GM23248 (cell line): ENCODE measurements at places on chromosomes 16 and 17. TPM values are rescaled to one million over a fixed set of nuclear protein-coding genes. Genes with fewer than 3 reads are reported as not detected.
A peak's percentile ranks its signal among the peaks of the same experiment; 100 is the strongest.

SLC38A8 gene
- polyA plus RNA-seq, result not detected in 2 replicates

GRCh38 chr16:69865701-69866100, 85.4 kb upstream of the CLEC18A start:
- no peaks in the 10 kb centered on the region for H3K27me3 ChIP-seq
- no peaks in the 10 kb centered on the region for H3K36me3 ChIP-seq
- H3K27ac ChIP-seq, result no peak overlapping the region
- H3K4me1 ChIP-seq, result peaks cover 6% of the 10 kb centered on the region; the same call in 1 of the 2 replicates
- DNase-seq, result peak; percentile 61
- no peak overlapping the region for H3K4me3 ChIP-seq

FSCN2 gene
- 0.23 and 0.48 TPM in 2 replicates for polyA plus RNA-seq

DNA sequence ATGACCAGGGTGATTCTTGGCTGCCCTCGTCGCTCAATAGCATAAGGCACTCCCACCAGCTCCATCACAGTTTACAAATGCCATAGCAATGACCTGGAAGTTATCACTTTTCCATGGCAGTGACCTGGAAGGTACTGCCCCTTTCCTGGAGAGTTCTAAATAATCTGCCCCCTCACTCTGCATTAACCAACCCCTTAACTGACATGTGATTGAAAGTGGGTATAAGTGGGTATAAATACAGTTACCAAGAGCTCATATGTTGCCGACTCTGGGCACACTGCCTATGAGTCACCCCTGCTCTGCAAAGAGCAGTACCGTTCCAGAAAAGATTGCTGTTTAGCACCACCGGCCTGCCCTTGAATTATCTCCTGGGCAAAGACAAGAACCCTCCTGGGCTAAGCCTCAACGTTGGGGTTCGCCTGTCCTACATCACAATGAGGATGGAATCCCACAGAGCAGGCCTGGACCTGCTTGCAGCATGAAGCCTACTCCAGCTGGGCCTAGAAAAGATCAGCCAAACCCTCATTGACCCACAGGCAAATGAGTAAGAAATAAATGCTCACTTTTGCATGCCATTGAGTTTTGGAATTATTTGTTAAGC, 95.2 kb upstream of the SEC14L1 start:
- H3K27ac ChIP-seq, result peak overlapping the region; percentile 18; the same call in 1 of the 2 replicates
- peaks cover 8% of the 10 kb centered on the region; the same call in 1 of the 2 replicates for H3K4me1 ChIP-seq
- no peak overlapping the region for H3K4me3 ChIP-seq
- no peaks in the 10 kb centered on the region for H3K36me3 ChIP-seq
- DNase-seq, result peak; percentile 61
- H3K27me3 ChIP-seq, result peaks cover 27% of the 10 kb centered on the region

DNA sequence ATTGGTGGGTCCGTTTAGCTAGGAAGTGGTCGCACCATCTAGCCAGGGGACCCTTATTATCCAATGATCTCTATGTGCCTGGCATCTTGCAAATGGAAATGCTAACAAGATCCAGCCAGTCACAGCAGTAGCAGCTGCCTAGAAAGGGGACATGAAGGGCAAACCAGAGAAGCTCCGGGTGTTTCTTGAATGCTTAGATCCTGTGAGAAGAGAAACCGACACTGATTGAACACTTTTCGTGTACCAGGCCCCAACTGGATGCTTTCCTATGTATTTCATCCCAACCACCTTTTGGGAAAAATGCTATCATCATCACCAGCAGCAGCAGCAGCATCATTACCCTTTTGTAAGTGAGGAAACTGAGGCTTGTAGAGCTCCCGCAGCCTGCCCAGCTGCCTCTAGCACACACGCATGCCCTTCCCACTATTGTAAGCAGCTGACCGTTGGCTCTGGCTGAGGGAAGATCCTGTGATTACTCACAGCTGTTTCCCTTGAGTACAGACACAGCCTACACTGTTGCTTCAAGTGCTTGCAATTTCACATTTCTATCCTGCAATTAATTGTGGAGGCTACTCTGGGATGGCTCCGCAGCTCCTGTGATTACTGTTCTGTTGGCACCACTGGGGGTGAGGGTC, 180.7 kb upstream of the CACNG5 start:
- no peak overlapping the region for H3K27ac ChIP-seq
- H3K4me1 ChIP-seq, result peaks cover 16% of the 10 kb centered on the region
- H3K27me3 ChIP-seq, result no peaks in the 10 kb centered on the region
- no peak overlapping the region for H3K4me3 ChIP-seq
- peaks cover 8% of the 10 kb centered on the region; the same call in 1 of the 2 replicates for H3K36me3 ChIP-seq
- DNase-seq, result peak; percentile 48

DNA sequence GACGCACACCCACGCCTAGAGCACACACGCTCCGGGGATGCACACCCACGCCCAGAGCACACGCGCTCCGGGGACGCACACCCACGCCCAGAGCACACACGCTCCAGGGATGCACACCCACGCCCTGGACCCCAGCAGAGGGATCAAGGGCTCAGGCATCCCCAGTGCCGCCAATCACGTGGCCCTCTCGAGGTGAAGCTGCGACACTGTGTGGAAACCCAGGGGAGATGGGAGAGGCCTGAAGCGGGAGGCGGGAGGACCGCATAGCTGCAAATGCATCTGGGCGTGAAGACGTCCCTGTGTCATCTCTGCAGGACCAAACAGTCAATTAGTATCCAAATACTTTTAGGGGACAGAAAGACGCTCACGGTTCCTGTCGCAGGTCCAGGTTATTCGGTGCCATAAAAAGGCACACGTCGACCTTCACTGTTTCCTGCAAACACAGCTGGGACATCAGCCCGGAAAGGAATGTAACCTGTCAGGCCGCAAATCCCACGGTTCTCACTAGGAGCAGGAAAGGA, 56.4 kb downstream of the TBC1D16 start:
- DNase-seq, result no peak
- peaks cover 5% of the 10 kb centered on the region; the same call in 1 of the 2 replicates for H3K4me1 ChIP-seq
- H3K27ac ChIP-seq, result no peak overlapping the region
- H3K4me3 ChIP-seq, result no peak overlapping the region
- H3K27me3 ChIP-seq, result no peaks in the 10 kb centered on the region

CIITA gene
- 0.09 and 0.75 TPM in 2 replicates for polyA plus RNA-seq

FBXL20 gene
- polyA plus RNA-seq, result 10.7 and 11.3 TPM in 2 replicates

- no peak overlapping the region for H3K27ac ChIP-seq
- no peak overlapping the region for H3K4me3 ChIP-seq
- no peaks in the 10 kb centered on the region; the same call in 1 of the 2 replicates for H3K4me1 ChIP-seq
- peaks cover 41% of the 10 kb centered on the region for H3K27me3 ChIP-seq
Measured at GRCh38 chr16:86211800-86212199, 298.5 kb upstream of the FOXF1 start.

- no peaks in the 10 kb centered on the region for H3K36me3 ChIP-seq
- peaks cover 9% of the 10 kb centered on the region for H3K4me1 ChIP-seq
- DNase-seq, result no peak
- no peaks in the 10 kb centered on the region for H3K27me3 ChIP-seq
- no peak overlapping the region for H3K27ac ChIP-seq
Measured at GRCh38 chr17:57561072-57561861, 183.8 kb downstream of the CCDC182 start.

SLC5A10 gene
- polyA plus RNA-seq, result 0.10 TPM in 1 of 2 replicates, not detected in the other

- no peaks in the 10 kb centered on the region for H3K36me3 ChIP-seq
- peak overlapping the region; percentile 78 for H3K4me3 ChIP-seq
- no peaks in the 10 kb centered on the region for H3K27me3 ChIP-seq
- H3K27ac ChIP-seq, result peak overlapping the region; percentile 69
- DNase-seq, result peak; percentile 26
Measured at GRCh38 chr16:66551788-66552285, 539 bp upstream of the CKLF start.

DNA sequence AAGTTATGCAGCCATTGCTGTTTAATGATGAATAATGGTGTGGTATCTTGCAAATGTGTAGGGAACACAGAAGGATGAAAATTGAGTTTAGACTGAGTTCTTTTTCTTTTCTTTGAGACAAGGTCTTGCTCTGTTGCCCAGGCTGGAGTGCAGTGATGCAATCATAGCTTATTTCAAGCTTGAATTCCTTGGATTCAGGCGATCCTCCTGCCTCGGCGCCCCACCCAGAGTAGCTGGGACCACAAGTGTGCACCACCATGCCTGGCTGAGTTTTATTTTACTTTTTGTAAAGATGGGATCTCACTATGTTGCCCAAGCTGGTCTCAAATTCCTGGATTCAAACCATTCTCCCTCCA, 74.6 kb upstream of the TBC1D3K start:
- H3K27ac ChIP-seq, result no peak overlapping the region
- no peaks in the 10 kb centered on the region for H3K4me1 ChIP-seq
- DNase-seq, result no peak
- H3K4me3 ChIP-seq, result no peak overlapping the region
- H3K27me3 ChIP-seq, result no peaks in the 10 kb centered on the region; the same call in 1 of the 2 replicates
- H3K36me3 ChIP-seq, result no peaks in the 10 kb centered on the region

DNA sequence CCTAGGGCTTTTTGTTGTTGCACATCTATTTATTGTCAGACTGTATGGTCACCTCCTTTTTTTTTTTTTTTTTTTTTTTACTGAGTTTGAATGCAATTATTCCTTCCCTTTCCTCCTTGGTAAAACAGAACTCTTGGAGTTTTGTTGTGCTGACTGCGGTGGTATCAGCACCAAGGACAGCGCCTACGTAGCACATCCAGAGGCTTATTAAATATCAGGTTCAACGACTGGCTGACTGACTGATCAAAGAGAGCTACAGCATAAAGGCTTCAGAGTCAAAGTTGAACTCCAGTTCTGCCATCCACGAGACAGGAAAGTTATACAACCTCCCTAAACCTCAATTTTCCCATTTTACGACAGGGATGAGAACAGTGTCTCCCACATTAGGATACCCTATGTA, 86.1 kb upstream of the RBFOX1 start:
- peak; percentile 0 for DNase-seq
- H3K4me3 ChIP-seq, result no peak overlapping the region
- H3K4me1 ChIP-seq, result no peaks in the 10 kb centered on the region
- H3K27ac ChIP-seq, result no peak overlapping the region
- H3K36me3 ChIP-seq, result no peaks in the 10 kb centered on the region

PRSS27 gene
- polyA plus RNA-seq, result 0.68 and 0.80 TPM in 2 replicates

DNA sequence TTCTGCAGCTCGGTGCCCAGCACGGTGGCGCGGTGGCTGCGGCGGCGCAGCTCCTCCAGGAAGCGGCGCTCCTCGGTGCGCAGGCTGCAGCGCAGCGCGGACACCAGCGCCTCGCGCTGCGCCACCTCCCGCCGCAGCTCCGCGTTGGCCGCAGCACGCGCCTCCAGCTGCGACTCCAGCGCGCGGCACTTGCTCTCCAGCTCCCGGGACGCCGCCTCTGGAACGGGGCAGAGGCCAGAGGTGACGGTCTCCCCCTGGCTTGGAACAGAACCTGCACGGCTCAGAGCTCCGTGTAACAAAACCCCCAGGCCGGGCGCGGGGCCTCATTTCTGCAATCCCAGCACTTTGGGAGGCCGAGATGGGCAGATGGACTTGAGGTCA, 13.2 kb upstream of the CLUH start:
- no peaks in the 10 kb centered on the region for H3K4me1 ChIP-seq
- no peaks in the 10 kb centered on the region for H3K36me3 ChIP-seq
- peak overlapping the region; percentile 51; the same call in 1 of the 2 replicates for H3K4me3 ChIP-seq
- peak; percentile 61 for DNase-seq

TMC7 gene
- polyA plus RNA-seq, result 1.4 TPM in 2 replicates

GRCh38 chr17:6290488-6291196, 144.3 kb downstream of the AIPL1 start:
- H3K27ac ChIP-seq, result no peak overlapping the region
- H3K4me1 ChIP-seq, result no peaks in the 10 kb centered on the region
- no peak overlapping the region for H3K4me3 ChIP-seq

DNA sequence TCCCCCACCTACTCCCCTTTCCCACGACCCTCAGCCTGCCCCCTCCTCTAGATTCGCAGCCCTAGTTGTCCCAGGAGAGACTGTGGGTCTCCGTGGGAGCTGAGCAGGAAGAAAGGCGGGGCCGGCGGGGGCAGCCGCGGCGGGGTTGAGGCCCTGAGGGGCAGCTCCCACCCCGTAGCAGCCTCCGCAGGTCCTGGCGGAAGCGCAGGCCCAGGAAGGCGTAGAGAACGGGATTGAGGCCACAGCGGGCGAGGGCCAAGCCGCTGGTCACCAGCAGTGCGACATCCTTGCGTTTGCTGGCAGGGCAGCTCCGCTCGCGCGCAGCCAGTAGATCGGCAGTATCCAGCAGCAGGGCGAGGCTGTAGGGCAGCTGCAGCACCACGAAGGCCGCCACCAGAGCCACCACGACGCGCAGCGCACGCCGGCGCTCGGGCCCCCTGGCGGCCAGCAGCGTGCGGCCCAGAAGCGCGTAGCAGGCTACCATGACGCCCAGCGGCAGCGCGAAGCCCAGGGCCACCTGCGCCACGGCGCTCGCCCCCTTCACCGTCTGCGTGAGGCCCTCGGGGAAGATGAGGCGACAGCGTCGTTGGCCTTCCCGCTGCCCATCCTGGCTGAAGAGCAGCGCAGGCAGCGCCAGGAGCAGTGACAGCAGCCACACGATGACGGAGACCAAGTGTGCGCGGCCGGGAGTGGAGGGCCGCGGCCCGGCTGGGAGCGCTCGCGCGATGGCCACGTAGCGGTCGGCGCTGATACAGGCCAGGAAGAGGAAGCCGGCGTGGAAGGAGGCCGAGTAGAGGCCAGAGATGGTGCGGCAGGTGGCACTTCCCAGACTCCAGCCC, 1.9 kb downstream of the CCR10 start:
- peak; percentile 90 for DNase-seq
- H3K4me3 ChIP-seq, result peak overlapping the region; percentile 37
- H3K27me3 ChIP-seq, result no peaks in the 10 kb centered on the region
- peak overlapping the region; percentile 85 for H3K27ac ChIP-seq
- no peaks in the 10 kb centered on the region for H3K36me3 ChIP-seq
- H3K4me1 ChIP-seq, result peaks cover 31% of the 10 kb centered on the region

DNA sequence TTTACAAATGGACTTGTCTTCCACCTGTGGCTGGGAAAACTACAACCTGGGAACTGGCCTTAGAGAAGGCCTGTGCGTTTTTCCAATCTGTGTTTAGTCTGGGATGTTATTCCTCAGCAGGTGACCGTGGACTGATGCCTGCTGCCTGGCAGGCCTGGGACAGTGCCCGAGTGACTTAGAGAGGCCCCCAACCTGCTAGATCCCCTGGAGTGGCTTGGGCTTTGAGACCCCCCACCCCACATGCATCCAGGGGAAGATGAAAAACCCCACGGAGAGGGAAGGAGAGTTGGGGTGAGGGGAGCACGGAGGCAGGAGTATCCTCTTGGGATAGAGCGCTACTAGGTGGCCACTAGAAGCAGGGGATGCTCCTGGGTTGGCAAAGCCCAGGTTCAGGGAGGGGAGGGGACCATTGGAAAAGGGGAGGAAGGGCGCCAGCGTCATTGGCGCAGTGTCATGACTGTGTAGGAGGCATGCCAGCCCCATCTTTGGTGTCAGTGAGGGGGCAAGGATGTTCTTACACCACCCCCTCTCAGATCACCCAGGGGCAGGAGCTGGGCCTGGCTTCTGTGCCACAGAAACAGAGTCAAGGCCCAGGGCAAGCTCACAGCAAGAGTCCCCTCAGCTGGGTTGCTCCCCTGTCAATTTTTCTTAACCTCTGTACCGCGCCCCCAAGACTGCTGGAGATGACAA, 54.1 kb downstream of the MEAK7 start:
- peaks cover 11% of the 10 kb centered on the region for H3K4me1 ChIP-seq
- DNase-seq, result no peak
- H3K27ac ChIP-seq, result no peak overlapping the region
- no peak overlapping the region for H3K4me3 ChIP-seq
- H3K36me3 ChIP-seq, result no peaks in the 10 kb centered on the region
